ENCODE measurements at places on chromosomes 3 and 15.

GRCh38 chr3:106277731-106278130, 408.9 kb upstream of the CBLB start:
- DNase-seq, result no peak

DNA sequence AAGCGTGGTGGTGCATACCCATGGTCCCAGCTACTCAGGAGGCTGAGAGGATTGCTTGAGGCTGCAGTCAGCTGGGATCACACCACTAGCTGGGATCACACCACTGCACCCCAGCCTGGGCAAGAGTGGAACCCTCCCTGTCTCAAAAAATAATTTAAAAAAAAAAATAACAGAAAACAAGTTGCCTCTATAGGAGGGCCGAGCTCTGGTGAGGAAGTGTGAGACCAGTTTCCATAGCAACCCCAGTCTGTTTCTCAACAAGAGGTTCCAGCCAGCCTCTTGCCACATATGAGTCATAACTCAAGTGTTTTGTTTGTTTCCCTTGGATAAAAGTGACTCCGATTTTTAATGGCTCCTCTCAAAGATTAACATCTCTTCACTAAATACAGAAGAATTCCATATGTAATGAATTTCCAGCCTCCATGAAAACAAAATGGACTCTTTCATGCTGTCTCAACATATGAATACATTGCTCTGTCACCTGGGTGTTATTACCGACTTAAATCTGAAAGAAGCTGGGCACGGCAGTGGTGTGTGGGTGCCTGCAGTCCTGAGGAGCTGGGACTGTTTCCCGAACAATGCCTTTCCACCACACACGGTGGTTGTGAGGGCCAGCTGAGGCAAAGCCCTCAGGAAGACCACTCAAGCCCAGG, 19.7 kb downstream of the TMEM43 start:
- DNase-seq, result peak; percentile 26

GRCh38 chr3:16496408-16497222, 16.9 kb downstream of the RFTN1 start:
- no peak for DNase-seq

- no peak for DNase-seq
These were observed 2.9 kb downstream of the TPM1 start for GRCh38 chr15:63045465-63045840.

GRCh38 chr3:42177801-42178150, 86.6 kb downstream of the TRAK1 start:
- DNase-seq, result no peak

DNA sequence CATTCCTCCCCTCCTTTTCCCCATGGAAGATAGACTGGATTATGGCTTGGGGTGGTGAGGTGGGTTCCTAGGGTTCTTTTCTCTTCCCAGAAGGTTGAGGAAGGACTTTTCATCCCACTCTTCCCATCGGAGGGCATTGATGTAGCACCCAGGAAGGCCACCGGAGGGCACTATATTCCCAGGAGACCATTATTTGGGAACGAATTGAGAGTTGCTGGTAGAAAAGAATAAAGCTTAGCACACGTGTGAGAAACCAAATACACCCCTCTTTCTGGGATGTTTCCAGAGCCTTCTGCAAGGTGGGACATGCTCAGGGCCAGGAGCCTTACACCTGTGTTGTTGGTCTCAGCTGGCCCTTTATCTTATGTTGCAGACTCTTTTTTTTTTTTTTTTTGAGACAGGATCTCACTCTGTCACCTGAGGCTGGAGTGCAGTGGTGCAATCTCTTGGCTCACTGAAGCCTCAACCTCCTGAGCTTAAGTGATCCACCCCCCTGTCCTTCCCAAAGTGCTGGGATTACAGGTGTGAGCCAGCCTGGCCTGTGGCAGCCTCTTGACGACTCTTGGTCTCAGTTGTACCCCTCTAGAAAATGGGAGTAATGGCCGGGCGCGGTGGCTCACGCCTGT, 6.3 kb upstream of the CDC25A start:
- no peak for DNase-seq

DNA sequence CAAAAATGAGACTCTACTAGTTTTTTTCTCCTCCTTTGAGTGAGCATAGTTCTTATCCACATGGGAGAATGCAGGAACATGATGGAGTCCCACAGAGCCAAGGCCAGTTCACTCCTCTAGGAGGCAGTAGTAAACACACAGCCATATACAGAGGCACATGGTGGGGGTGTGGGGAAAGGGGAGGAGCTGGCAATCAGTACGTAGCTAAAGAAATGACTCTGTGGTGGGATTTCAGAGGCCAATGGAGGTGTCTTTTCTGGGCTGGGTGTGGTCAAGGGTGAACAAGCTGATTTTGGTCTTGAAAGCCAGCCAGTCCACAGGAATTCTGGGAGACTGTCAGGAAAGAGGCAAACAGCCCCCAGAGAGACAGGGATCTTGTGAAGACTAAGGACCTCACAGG, 6.6 kb upstream of the RAB11A start:
- peak; percentile 34 for DNase-seq

DNA sequence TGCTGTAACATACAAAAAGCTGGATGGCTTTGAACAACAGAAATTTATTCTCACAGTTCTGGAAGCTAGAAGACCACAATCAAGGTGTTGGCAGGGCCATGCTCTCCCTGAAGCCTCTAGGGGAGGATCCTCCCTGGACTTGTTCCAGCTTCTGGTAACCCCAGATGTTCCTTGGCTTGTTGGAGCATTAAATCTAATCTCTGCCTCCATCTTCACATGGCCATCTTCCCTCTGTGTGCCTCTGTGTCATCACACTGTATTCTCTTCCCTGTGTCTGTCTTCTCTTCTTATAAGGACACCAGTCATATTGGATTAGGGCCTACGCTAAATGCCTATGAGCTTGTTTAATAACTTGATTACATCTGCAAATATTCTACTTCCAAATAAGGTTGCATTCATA, 109.5 kb downstream of the STAG1 start:
- DNase-seq, result no peak
